Right atrium auricular region (tissue), 2 donors: ENCODE measurements at places on chromosomes 16 and 17.

GRCh38 chr16:85173146-85173980 lies 61.1 kb upstream of the CIBAR2 start:
- DNase-seq = no peak

GRCh38 chr16:85579923-85580580 lies 33.1 kb upstream of the GSE1 start:
- DNase-seq = no peak

DNA sequence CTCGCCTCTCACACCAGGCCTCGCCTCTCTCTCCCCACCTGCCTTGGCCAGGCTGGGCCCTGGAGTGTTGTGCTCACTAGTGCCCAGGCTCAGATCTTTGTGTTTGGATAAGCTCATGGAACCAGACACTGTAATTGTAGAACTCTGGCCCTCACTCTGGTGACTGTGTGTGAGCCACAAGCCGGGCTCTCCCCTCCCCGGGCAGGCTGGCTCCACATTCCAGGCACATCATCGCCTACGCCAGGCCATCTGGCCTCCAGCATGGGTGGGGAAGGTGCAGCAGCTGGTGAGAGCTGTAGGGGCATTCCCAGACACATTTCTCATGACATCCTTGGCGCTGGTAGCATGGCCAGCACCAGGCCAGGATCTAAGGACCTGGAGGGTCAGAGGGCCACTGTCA lies 202.3 kb downstream of the RAB11FIP4 start:
- no peak for DNase-seq

GRCh38 chr16:74623214-74623838 lies 16.4 kb upstream of the GLG1 start:
- no peak for DNase-seq

GRCh38 chr17:9371019-9371418 lies 204.6 kb downstream of the STX8 start:
- DNase-seq = no peak

DNA sequence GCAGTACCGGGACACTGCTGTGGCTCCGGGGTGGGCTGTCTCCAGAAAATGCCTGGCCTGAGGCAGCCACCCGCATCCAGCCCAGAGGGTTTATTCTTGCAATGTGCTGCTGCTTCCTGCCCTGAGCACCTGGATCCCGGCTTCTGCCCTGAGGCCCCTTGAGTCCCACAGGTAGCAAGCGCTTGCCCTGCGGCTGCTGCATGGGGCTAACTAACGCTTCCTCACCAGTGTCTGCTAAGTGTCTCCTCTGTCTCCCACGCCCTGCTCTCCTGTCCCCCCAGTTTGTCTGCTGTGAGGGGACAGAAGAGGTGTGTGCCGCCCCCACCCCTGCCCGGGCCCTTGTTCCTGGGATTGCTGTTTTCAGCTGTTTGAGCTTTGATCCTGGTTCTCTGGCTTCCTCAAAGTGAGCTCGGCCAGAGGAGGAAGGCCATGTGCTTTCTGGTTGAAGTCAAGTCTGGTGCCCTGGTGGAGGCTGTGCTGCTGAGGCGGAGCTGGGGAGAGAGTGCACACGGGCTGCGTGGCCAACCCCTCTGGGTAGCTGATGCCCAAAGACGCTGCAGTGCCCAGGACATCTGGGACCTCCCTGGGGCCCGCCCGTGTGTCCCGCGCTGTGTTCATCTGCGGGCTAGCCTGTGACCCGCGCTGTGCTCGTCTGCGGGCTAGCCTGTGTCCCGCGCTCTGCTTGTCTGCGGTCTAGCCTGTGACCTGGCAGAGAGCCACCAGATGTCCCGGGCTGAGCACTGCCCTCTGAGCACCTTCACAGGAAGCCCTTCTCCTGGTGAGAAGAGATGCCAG lies 12.9 kb downstream of the STH start:
- DNase-seq = no peak

GRCh38 chr16:1911467-1912214 lies 6.6 kb downstream of the HS3ST6 start:
- no peak for DNase-seq

DNA sequence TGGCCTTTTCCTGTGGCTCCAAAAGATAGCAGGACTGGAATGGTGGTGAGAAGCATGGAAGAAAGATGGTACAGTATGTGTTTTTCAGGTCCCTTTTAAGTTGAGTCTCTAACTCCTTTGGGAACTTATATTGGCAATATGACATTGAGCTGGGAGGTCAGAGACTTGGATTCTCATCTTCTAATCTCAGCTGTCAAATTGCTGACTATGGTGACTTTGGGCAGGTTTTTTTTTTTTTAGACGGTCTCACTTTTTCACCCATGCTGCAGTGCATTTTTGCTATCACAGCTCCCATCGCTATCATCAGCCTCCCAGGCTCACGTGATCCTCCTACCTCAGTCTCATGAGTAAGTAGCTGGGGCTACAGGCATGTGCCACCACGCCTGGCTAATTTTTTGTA lies 15.1 kb upstream of the CDK5R1 start:
- DNase-seq = no peak

DNA sequence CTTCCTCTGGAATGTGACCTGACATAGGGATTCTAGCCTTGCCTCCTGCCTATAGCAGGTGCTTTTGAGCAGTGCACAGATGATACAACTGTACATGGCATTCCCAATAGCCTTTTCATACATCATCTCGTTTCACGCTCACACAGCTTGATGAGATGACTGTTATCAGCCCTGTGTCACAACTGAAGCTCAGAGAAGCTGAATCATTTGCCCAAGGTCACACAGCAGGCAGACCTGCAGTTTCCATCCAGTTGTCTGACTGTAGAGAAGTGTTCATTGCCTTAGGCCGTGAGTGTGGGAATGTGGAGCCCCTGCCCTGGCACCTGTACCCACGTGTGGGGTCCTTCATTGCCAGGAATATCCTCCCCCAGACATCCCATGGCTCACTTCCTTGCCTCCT lies 20.1 kb downstream of the WFDC1 start:
- no peak for DNase-seq

DNA sequence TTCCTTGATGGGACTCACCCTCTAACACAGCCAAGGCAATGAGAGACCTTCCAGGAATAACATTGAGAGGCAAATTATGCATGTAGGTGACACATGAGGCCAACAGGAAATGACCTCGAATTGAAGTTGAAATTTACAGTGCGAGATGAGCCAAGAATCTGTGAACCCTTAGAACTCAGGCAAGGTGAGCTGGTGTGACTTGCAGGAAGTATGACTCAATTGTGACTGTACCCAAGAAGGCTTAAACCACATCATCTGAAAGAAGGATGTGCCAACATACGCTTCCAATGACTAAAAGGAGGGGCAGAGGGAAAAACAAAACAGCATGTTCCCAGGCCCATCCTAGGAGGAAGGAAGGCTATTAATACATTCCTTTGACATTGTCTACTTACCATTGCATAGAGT lies 44.8 kb downstream of the PITPNC1 start:
- DNase-seq = no peak

DNA sequence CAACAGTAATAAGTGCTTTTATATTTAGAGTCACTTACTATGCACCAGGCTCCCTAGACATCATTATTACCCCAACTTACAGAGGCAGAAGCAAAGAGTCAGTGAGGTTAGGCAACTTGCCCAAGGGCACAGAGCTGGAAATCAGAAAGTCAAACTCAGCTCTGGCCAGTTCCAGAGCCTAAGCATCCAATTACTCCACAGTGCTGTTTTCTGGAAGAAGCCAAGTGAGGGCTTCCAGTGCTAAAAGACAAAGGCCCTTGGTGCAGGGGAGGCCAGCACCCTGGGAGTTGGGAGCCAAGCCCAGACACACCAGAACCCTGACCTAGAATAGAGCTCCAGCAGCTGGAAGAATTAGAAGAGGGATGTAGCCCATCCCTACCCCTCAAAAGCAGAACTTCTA lies 40.2 kb downstream of the C17orf67 start:
- no peak for DNase-seq

GRCh38 chr17:40347319-40348135 lies 17.0 kb downstream of the GJD3 start:
- DNase-seq = no peak

DNA sequence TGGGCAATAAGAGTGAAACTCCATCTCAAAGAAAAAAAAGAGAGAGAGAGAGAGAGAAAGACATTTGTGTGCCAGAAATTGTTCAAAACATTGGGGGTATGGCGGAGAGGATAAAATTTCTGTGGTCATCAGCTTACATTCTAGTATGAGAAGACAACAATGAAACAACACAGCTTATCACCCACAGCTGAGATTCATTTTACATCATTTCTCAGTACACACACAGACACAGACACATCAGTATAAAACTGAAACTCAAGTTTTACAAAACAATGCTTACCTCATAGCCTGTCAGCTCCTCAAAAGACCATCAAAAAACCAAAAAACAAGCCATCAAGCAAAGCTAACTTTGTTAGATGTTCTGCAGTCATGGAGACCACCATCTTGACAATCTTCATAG lies 31.4 kb upstream of the CNEP1R1 start:
- no peak for DNase-seq

DNA sequence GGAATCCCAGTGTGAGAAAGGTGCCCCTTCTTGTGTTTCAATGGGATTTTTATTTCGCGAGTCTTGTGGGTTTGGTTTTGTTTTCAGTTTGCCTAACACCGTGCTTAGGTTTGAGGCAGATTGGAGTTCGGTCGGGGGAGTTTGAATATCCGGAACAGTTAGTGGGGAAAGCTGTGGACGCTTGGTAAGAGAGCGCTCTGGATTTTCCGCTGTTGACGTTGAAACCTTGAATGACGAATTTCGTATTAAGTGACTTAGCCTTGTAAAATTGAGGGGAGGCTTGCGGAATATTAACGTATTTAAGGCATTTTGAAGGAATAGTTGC lies 567 bp downstream of the UBB start:
- DNase-seq = no peak
